WTC11 (cell line): ENCODE measurements at places on chromosomes 11 and 22. TPM values are rescaled to one million over a fixed set of nuclear protein-coding genes. Genes with fewer than 3 reads are reported as not detected.

Gene FOSL1
- total RNA-seq: 16.3 to 20.5 TPM (median 17.1 TPM) in 3 replicates

Gene WNT11
- total RNA-seq: 0.32 to 0.89 TPM (median 0.79 TPM) in 3 replicates

Gene TEAD1
- total RNA-seq: 58.9 to 79.9 TPM (median 62.0 TPM) in 3 replicates

Gene ZNHIT2
- total RNA-seq: 15.9 to 18.3 TPM (median 16.7 TPM) in 3 replicates

Gene LAYN
- 3.0 to 3.7 TPM (median 3.6 TPM) in 3 replicates for total RNA-seq

GRCh38 chr11:2902784-2903671 is 17.5 kb upstream of the CDKN1C start:
- DNase-seq: no peak
- H3K36me3 ChIP-seq: peaks cover 26% of the 10 kb centered on the region
- H3K27me3 ChIP-seq: peaks cover 61% of the 10 kb centered on the region
- H3K4me1 ChIP-seq: peaks cover 30% of the 10 kb centered on the region

DNA sequence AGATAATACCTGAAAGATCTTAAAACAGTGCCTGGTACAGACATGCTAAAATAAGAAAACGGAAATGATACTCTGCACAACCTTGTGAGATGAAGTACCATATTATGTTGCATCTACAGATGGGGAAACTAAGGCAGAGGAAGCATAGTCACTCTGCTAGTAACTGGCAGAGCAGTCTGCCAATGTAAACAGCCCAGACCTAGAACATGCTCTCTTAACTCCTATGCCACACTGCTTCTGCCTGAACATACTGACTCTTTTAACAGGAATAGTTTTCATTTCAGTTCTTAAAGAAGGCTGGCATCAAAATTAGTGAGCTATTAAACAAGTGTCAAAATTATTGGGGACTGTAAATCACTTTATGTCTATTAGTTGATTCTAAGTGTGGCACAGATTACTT is 99.9 kb downstream of the CD44 start:
- no peak overlapping the region for H3K27ac ChIP-seq
- peaks cover 16% of the 10 kb centered on the region for H3K4me1 ChIP-seq
- H3K4me3 ChIP-seq: no peak overlapping the region
- no peak for DNase-seq
- peaks cover 4% of the 10 kb centered on the region; the same call in 1 of the 2 replicates for H3K36me3 ChIP-seq

DNA sequence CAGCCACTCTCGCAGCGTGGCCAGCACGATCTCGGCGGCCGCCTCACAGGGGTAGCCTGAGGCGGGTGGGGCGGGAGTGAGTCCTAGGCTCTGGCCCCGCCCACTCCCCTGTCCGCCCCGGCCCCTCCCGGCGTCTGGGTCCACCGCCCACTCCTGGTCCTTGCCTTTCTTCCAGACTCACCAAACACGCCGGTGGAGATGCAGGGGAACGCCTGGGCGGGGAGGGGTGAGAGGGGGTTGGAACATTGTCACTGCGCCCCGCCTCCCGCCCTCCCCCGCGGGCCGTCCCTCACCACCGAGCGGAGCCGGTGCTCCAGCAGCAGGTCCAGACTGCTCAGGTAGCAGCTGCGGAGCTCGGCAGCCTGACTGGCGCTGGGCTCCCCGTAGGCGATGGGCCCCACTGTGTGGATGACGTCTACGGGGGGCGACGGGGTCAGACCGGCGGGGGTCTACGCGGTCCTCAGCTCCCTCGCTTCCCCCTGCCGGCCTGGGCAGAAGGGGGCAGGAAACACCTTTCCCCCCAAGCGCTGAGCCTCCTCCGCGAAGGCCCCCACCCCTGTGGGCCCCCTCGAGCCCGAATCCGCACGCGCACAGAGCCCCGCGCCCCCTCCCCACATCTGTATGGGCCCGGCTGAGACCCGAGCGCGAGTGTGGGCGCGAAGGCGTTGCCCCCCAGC is 13.2 kb downstream of the OTUB1 start:
- DNase-seq: peak; percentile 86
- H3K4me3 ChIP-seq: peak overlapping the region; percentile 64
- peaks cover 15% of the 10 kb centered on the region for H3K36me3 ChIP-seq
- H3K27ac ChIP-seq: no peak overlapping the region
- H3K4me1 ChIP-seq: peaks cover 11% of the 10 kb centered on the region

DNA sequence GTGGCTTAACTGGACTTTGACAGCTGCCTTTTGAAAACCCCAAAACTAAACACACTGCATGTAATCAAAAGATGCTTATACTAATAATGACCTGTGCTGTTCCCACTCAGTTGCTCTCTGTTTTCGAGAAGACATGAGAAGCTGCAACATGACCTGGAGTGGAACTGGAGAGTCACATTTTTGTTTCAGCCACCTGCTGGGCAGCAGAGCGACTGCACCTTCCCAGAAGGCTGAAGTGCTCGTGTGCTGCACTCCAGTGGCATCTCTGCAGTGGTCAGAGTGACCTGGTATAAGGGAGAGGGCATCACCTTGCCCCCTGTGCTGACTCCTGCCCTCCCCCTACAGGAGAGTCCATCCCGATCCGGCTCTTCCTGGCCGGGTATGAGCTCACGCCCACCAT is 8.6 kb downstream of the THYN1 start:
- H3K36me3 ChIP-seq: peaks cover 41% of the 10 kb centered on the region
- peaks cover 8% of the 10 kb centered on the region for H3K4me1 ChIP-seq
- no peak overlapping the region for H3K4me3 ChIP-seq
- no peak for DNase-seq
- no peak overlapping the region for H3K27ac ChIP-seq

GRCh38 chr11:2554338-2555207 is 109.8 kb downstream of the KCNQ1 start:
- peak; percentile 7 for DNase-seq
- peaks cover 97% of the 10 kb centered on the region for H3K27me3 ChIP-seq
- H3K27ac ChIP-seq: no peak overlapping the region

- DNase-seq: peak; percentile 44
- H3K36me3 ChIP-seq: peaks cover 9% of the 10 kb centered on the region
- no peak overlapping the region for H3K4me3 ChIP-seq
- peaks cover 3% of the 10 kb centered on the region; the same call in 1 of the 2 replicates for H3K4me1 ChIP-seq
Measured at GRCh38 chr11:1260023-1260501, 37.2 kb downstream of the MUC5B start.

DNA sequence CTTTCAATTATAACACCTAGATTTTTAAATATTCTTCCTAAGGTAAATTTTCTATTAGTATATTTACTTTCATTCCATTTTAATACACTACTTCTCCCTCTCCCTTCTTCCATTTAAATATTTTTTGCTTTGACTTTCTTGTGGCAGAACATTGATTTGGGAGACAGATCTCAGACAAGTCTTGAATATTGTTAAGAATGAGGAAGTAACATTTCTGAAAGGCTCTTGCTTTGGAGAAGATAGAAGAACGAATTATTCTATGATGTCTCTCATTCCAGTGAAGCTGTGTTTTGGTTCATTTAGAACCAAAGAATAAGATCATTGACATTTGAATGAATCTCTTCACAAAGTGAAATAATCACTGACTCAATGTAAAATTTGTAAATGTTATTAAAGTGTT is 2.4 kb downstream of the IPO7 start:
- no peaks in the 10 kb centered on the region for H3K27me3 ChIP-seq
- peaks cover 27% of the 10 kb centered on the region for H3K4me1 ChIP-seq
- H3K36me3 ChIP-seq: peaks cover 12% of the 10 kb centered on the region
- peak overlapping the region; percentile 91 for H3K4me3 ChIP-seq
